GM12878 (cell line): ENCODE measurements at places on chromosomes 12 and 14. TPM values are rescaled to one million over a fixed set of nuclear protein-coding genes. Genes with fewer than 3 reads are reported as not detected.

DNA sequence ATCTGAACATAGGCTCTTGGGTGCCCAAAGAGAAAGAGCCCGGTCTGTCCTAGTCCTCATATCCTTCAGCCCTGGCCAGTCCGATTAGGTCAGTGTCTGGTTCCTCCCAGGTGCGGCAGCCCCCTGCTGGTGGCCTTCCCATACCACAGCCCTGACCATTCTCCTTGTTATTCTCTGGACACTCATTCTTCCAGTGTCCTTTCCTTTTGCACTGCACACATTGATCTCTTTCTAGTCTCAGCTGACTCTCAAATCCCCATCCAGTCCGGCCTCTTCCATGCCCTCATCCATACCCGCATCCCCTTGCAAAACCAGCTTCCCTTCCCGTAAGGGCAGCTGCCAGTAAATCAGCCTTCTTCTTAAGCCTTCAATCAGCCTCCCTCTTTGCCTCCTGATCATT is 1316.3 kb downstream of the TMEM121 start:
- H3K27me3 ChIP-seq: no peaks in the 10 kb centered on the region
- H3K27ac ChIP-seq: no peak overlapping the region
- no peak for DNase-seq
- H3K36me3 ChIP-seq: no peaks in the 10 kb centered on the region
- peaks cover 15% of the 10 kb centered on the region for H3K4me1 ChIP-seq

DNA sequence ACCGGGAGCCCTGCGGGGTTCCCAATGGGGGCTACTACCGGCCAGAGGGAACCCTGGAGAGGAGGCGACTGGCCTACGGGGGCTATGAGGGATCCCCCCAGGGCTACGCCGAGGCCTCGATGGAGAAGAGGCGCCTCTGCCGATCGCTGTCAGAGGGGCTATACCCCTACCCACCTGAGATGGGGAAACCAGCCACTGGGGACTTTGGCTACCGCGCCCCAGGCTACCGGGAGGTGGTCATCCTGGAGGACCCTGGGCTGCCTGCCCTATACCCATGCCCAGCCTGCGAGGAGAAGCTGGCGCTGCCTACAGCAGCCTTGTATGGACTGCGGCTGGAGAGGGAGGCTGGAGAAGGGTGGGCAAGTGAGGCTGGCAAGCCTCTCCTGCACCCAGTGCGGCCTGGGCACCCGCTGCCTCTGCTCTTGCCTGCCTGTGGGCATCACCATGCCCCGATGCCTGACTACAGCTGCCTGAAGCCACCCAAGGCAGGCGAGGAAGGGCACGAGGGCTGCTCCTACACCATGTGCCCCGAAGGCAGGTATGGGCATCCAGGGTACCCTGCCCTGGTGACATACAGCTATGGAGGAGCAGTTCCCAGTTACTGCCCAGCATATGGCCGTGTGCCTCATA is 9.7 kb downstream of the TNS2 start:
- no peak overlapping the region for H3K4me3 ChIP-seq
- H3K36me3 ChIP-seq: no peaks in the 10 kb centered on the region
- no peaks in the 10 kb centered on the region for H3K27me3 ChIP-seq
- no peak overlapping the region for H3K27ac ChIP-seq
- no peaks in the 10 kb centered on the region for H3K4me1 ChIP-seq

- H3K4me3 ChIP-seq: no peak overlapping the region
- no peak overlapping the region for H3K27ac ChIP-seq
- H3K4me1 ChIP-seq: peaks cover 8% of the 10 kb centered on the region; the same call in 1 of the 2 replicates
- H3K27me3 ChIP-seq: no peaks in the 10 kb centered on the region
Measured at GRCh38 chr12:9390761-9391160, 182.6 kb upstream of the PZP start.

GRCh38 chr14:96265383-96266095 is 9.5 kb downstream of the BDKRB1 start:
- H3K36me3 ChIP-seq: no peaks in the 10 kb centered on the region
- no peak for DNase-seq
- no peak overlapping the region for H3K27ac ChIP-seq
- peaks cover 5% of the 10 kb centered on the region for H3K27me3 ChIP-seq

DNA sequence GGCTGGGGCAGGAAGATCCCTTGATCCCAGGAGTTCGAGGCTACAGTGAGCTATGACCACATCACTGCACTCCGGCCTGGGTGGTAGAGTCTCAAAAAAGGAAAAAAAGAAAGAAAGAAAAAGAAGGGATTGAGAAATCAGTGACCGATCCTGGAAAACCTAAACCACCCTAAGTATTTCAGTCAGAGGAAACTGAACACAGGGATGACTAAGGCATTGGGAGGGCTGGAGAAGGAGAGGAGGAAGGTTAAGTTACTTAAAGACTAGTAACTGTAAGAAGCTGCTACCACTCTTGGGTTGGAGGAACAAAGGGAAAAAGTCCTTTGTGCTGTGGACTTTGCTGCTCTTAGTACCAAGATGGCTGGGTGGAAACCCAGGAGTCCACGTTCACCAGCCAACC is 10.6 kb downstream of the HHIPL1 start:
- no peaks in the 10 kb centered on the region for H3K4me1 ChIP-seq
- H3K27ac ChIP-seq: no peak overlapping the region
- no peaks in the 10 kb centered on the region; the same call in none of the 2 replicates for H3K27me3 ChIP-seq
- H3K4me3 ChIP-seq: no peak overlapping the region
- no peaks in the 10 kb centered on the region for H3K36me3 ChIP-seq
- DNase-seq: no peak

The SIX6 gene
- polyA plus RNA-seq: not detected in 2 replicates

- H3K27me3 ChIP-seq: no peaks in the 10 kb centered on the region
- no peak overlapping the region for H3K4me3 ChIP-seq
- no peaks in the 10 kb centered on the region for H3K36me3 ChIP-seq
- H3K27ac ChIP-seq: no peak overlapping the region
Measured at GRCh38 chr12:122729583-122730214, 945 bp downstream of the HCAR1 start.

The WNT1 gene
- not detected in 2 replicates for polyA plus RNA-seq
